Right lung (tissue), 10 donors: ENCODE measurements at places on chromosomes 6 and 20. TPM values are rescaled to one million over a fixed set of nuclear protein-coding genes. Genes with fewer than 3 reads are reported as not detected.

GRCh38 chr6:3330199-3330598, 71.5 kb downstream of the PSMG4 start:
- no peak for DNase-seq

DNA sequence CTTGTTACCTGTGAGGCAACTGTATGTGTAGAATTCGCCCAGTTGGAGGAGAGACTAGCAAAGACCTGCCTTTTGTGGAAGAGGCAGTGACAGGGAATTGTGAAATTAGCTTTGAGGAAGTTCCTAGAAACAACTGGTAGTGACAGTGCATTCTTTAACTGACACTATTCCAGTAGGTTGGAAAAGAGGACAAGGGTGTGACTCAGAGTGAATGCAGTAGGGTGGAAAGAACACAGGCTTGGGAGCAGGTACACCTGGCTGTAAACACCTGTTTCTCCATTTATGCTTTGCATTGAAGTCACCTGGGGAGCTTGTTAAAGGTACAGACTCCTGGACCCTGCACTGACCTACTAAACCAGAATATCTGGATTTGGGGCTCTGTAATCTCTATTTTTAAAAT, 295.7 kb downstream of the PHACTR1 start:
- DNase-seq, result peak; percentile 2

- no peak for DNase-seq
These were observed 231.7 kb downstream of the SIM1 start for GRCh38 chr6:100232781-100233573.

DNA sequence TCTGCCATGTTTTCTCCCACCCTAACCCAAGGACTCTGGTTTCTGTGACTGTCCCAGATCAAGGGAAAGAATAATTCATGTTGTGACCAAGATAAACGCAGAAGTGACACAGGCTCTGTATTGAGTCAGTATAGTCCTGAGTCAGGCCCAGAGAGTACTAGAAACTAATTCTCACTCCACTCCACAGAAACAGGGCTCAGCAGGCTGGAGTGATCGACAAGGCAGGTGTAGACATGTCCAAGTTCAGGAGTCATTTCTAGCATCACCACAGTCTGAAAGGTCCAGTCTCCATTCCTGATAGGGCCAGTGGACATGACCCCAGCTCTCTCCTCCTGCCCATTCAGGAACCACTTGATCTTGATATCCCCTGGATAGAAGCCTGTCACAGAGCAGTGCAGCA, 2.7 kb downstream of the HLA-DOB start:
- no peak for DNase-seq

- DNase-seq, result no peak
These were observed 544.7 kb downstream of the CDH26 start for GRCh38 chr20:60502881-60503280.

MUC21 gene
- not detected for polyA plus RNA-seq

IL20RA gene
- 3.3 TPM for polyA plus RNA-seq

TUBB1 gene
- 5.7 TPM for polyA plus RNA-seq
